Stimulated activated CD8-positive, alpha-beta memory T cell treated with anti-CD3 and anti-CD28 coated beads, Interleukin-15, amount 100 ng/mL, for 4 hours (primary cell): ENCODE measurements at places on chromosomes 7 and 10.

DNA sequence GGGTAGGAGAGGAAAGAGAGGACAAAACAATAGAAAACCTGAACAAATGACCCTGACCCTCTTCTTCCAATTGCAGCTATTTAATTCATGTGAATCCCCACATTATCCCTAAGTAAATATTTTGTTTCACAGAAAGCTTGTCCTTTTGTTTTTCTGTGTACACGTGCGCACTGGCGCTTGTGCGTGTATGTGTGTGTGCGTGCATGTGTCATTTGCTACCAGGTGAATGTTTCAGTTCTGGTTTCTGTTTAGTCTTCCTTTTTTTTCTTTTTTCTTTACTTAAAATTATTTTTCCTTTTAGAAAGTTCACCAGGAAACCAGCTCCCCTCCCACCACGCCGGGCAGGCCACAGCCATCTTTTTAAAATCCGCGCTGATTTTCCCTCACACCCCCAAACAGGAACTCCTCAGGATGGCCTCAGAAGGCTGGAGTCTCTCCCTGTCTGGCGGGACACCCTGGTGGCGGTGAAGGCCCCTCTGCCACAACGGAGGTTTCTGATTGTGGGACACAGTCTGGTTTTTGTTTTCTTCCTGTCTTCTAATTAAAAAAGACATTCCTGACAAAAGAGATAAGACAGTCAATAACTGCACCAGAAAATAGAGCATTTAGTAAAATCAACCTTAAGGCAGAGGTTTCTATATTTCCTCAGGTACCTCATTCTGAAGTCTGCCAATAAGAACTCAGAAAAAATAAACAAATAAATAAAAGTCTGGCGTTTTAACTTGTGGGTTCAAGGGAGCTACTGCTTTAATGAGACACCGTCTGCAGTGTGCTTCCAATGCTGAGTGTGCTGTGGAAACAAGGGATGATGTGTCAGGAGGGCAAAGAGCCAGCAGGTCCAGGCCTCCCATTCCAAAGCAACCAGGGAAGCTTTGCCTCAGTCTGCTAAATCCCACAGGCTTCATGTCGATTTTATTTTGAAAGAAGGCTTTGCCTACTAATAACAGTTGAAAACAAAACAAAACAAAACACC lies 17.4 kb downstream of the IRF5 start:
- no peak for DNase-seq

GRCh38 chr10:111277661-111278060 lies 200.8 kb downstream of the ADRA2A start:
- DNase-seq, result no peak

DNA sequence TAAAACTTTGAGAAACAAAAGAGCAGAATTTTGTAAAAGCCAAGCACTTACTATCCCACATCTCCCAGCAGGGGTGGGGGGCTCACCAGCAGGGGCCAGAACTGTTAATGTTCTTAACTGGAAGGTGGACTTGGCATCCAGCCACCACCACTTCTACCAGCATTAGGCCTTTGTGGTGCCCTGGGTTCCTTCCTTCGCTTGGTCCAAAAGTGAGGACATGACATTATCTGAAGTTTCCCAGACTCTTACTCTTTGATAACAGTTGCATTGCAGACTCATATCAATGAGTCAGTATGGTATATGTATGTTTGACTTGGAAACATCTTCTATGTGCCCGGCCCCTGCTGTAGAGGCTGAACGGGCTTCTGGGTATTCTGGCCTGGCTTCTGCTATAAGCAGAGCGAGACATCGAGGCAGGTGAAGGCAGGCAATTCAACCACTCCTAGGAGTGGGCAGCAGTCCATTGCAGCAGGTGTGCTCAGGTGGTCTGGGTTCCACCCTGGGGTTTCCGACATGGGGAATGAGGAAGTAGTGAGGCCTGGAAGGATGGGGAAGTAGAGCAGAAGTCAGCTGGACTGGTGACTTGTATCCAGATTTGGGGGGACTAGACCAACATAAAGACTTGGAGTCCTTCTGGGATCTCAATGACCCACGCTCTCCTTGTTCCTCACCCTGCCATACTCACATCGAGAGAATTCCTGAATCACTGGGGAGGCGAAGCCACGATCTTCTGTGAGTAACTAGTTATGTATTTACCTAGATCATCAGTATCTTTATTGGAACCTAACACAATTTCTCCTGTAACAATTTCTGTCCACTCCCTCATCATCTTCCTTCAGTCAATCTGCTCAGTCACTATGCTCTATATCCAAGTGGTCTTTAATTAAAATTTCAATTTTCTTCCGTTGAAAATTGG lies 4.1 kb downstream of the ZNF777 start:
- DNase-seq, result no peak

GRCh38 chr10:51313773-51314478 lies 239.6 kb downstream of the PRKG1 start:
- no peak for DNase-seq

DNA sequence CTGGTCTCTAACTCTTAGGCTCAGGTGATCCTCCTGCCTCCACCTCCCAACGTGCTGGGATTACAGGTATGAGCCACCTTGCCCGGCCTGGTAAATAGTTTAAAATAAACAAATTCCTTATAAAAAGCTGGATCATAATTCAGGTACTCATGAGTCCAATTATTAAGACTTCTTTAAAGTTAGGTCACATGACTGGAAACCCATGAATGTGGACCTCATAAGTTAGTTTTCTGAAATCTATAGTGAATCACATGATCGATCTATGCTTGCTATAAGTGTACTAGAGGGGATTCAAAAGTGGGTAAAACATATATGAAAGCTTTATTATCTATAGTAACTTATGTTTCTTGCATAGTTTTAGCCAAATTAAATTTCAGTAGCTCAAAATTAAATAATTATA lies 14.3 kb downstream of the NT5C3A start:
- DNase-seq, result no peak

GRCh38 chr7:134885967-134886352 lies 100.3 kb upstream of the AGBL3 start:
- DNase-seq, result no peak

DNA sequence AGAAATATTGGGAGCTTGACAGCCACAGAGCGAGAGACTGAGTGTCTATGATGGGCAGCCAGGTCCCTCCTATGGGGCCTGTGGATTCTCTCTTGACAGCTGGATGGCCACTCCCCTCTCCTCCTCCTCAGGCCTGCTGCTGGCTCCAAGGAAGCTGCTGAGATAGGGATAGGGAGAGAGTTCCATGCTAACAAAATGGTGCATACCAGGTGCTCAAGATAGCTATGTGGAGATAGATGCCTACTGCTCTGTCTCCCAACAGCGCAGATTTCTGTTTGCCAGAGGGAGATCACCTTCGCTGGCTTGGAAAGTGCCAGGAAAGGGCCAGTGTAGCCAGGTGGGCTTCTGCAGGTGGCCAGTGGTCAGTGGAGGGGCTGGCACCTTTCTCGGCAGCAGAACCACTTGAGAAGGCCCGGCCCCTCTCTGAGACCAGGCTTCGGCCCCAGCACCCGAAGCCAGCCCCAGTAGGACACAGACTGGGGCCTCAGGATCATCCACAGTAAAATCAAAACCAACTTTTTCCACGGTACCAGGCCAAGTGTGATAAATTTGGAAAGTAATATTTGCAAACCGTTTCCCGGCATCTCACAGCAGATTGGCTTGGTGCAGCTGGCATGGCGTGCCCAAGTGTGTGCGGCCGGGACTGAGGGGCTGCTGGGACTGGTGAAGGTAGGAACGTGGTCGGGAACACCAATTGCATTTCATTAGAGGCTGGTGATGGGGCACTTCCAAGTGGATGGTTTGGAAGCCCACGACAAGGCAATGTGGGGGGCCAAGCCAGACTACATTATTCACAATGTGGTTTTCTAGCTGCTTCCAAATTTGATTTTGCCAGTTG lies 139.6 kb downstream of the PTPN20 start:
- no peak for DNase-seq

- DNase-seq, result no peak
Measured at GRCh38 chr10:119029613-119030420, at the start of gene NANOS1. Gene NANOS1 (plus strand): TSS chr10:119029714. CDS start chr10:119029802, 88 bp downstream.

DNA sequence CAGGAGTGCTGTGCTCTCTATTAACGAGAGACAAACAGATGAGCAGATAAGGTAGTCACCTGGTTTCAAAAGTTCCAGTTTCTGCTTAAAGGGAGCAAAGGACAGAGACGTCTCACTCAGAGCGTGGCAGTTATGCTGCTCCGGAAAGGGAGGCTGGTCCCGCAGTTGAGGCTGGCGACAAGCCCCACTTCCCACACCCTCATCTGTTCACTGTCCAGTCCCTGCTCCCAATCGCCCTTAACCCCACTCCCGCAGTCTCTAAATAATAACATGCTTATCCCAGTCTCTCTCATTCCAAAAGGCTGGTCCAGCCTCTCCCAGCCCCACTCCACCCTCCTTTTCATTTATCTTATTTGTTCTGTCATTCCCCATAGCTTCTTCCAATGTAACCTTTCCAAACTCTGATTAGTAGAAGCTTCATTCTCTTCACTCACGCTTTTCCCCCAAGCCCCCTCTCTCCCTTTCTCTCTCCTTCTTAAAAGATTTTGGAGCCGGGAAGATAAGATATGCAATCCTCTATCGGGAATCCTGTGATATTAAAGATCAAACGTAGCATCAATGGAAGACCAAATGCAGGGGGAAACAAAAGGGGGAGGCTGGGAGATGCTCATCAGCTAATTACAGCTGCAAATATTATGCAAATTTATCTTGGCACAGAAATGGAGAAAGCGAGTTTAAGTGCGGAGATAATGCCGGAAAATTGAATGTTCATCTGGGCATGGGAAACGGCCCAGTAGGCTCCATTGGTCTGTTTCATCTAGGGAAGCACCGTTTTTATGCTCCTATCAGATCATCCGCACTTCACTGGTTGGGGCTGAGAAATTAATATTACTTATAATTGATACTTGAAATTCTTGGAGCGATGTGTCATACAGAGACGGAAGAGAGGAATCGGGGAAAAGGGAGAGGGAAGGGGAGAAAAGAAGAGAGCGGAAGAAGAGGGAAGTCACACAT lies 16.3 kb upstream of the GATA3 start:
- DNase-seq, result no peak

DNA sequence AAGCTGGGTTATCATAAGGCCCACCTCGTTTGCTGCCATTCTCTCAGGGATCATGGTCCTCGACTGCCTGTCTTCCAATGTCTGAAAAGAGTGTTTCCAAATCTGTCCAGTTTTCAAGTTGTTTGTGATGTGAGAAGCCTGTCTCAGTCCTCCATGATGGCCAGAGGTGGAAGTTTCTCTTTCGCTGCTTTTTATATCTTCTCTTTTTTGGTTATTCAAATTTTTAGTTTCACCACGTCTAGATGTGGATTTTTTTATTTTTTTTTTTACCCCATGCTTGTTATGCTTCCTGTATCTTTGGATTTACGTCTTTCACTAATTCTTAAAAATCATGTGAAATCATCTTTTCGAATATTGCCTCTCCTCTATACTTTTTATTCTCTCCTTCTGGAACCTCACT lies 6.1 kb upstream of the RBM33 start:
- no peak for DNase-seq

DNA sequence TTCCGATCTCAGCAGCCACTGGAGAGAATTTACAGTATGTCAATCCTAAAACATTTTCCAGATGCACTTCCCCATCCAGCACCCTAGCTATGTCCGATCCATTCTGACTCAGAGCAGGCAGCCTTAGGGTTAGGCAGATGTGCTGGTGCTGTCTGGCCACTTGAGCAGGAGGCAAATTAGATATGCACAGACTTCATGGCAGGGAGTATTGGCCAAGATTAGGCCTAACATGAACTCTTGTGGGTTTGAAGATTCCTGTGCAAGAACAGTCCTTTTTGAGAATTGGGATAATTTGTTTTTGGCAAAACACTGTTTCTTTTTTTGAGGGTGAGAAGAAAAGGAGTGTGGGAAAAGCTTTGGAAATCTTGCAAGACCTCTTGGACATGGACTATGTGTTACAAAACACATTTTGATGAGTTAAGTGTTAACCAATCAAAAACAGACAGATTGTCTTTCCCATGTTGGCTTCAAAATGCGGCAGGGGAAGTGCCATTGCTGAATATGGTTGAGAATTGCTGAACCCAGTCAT lies 218.6 kb upstream of the INHBA start:
- no peak for DNase-seq

DNA sequence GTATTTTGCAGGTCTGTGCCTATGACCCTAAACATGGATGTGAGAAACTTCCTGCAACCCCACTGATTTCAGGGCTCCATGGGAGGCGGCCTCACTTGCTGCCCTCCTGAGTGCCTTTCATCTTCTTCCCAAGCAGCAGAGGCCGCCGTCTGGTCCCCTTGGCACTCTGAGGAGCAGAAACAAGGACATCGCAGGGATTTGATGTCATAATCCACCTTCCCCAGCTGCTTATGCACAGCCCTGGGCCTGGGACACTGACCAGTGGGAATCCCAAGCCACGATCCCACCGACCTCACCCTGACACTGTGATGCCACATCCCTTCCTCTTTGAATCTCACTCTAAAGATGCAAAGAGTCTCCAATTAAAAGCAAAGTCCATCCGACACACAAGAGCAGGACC lies 7.7 kb downstream of the CAMK2G start:
- DNase-seq, result no peak

DNA sequence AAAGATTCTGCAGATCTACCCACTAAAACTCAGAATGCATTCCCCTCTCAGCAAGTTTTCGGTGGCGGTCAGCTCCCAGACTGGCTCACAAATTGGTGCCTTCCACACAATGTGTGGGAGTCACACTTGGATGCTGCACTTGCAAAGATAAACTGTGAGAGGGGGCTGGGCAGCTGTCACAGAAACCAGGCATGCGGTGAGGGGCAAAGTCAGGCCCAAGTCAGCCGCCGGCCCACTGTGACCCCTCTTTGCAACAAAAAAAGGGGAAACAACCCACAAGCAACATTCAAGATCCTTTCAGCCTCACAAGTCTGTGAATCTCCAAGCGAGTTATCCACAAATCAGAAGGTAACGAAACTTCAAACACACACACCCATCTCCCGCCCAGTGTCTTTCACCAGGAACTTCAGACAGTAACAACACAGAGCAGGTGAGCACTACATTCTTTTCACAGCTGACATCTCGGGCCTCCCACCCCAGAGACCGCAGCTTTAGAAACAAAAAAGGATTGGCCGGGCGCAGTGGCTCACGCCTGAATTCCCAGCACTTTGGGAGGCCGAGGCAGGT lies 32.0 kb downstream of the SNX8 start:
- no peak for DNase-seq

- no peak for DNase-seq
Measured at GRCh38 chr7:55363386-55364170, 1.6 kb upstream of the LANCL2 start.

GRCh38 chr10:23955456-23956225 lies 253.3 kb upstream of the KIAA1217 start:
- DNase-seq, result no peak

DNA sequence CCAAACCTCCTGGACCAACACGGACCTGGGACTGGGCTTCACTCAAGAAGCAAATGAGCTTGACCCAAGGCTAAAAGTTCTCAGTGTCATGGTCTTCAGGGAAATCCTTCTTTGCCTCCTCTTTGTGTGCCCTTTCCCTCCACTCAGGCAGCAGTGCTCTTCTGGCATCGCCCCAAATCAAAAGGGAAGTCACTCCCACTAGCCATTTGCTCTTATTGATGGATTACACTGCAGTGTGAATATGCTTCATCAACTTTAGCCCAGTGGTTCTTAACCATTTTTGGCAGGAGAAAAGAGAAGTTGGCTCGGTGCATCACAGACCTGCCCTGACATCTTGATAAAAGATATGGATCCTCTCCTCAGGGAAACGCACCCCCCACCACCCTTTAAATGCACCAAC lies 19.2 kb upstream of the IKZF1 start:
- DNase-seq, result no peak
